ENCODE measurements at places on chromosomes 3 and 15. TPM values are rescaled to one million over a fixed set of nuclear protein-coding genes. Genes with fewer than 3 reads are reported as not detected.

Gene KLHL6
- total RNA-seq = not detected

Gene STRIT1
- total RNA-seq = not detected

Gene ANKRD34C
- 0.07 TPM for total RNA-seq

Gene SLC6A20
- total RNA-seq = not detected

Gene SENP5
- 37.5 TPM for total RNA-seq

Gene LMCD1
- total RNA-seq = 268 TPM

Gene MUC13
- total RNA-seq = not detected

Gene LRTM1
- not detected for total RNA-seq

Gene LRRC31
- total RNA-seq = not detected

Gene KCNMB3
- 3.6 TPM for total RNA-seq

Gene TM6SF1
- total RNA-seq = 22.3 TPM

DNA sequence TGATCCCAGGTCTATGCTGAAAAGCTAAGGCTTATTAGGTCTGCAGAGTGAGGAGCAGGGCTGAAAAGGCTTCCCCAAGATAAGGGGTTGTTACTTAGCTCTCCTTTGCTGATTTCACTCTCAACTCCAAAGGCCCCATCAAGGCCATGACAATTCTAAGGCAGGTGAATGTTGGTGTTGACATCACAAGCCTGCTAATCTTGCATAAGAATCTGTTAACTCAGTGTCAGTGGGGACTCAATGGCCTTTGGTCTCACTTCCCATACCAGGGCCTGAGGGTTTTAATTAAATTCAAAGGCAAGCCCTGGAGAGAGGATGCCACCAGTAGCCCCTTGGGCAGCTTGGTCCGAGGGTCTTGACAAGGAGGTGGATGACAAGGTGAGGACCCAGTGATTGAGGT is 9.4 kb upstream of the ALAS1 start:
- DNase-seq = no peak
- H3K27me3 ChIP-seq = no peaks in the 10 kb centered on the region
- H3K36me3 ChIP-seq = no peaks in the 10 kb centered on the region
- H3K4me1 ChIP-seq = peaks cover 13% of the 10 kb centered on the region
- no peak overlapping the region for H3K27ac ChIP-seq

DNA sequence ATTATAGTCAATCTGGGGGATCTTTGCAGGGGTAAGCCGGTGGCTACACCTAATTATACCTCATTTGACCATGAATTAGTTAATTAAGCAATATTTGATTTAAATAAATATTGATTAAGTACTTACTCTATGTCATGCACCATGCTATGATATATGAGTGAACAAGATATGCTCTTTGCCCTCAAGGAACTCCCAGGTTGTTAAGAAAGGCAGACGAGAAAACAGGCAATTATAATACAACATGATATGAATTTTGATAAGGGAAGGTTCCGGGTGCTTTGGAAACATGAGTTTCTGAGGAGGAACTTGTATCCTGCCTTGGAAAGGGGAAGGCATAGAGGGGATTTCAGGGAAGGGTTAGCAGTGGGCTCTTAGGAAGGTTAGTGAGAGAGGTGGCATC is 412.9 kb downstream of the WDR72 start:
- H3K4me1 ChIP-seq = no peaks in the 10 kb centered on the region
- H3K27ac ChIP-seq = no peak overlapping the region

GRCh38 chr15:68585574-68586273 is 6.9 kb downstream of the CORO2B start:
- DNase-seq = peak; percentile 30
- H3K36me3 ChIP-seq = no peaks in the 10 kb centered on the region
- no peak overlapping the region for H3K4me3 ChIP-seq
- H3K27me3 ChIP-seq = no peaks in the 10 kb centered on the region
- H3K4me1 ChIP-seq = peaks cover 62% of the 10 kb centered on the region

DNA sequence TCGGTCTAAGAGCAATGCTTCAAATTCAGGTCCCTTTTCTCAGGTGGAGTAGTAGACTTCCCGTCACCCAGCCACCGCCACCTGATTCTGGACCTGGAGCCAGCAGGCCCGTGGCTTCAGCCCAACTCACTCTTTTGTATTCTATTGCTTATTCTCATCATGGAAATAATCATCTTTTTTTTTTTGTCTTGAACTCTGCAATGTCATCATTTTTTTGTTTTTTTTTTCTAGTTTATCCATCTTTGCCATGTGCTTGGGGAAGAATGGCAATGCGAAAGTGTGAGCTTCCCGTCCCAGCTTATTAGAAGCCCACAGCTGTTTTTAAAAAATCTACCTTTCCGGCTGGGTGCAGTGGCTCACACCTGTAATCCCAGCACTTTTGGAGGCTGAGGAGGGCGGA is 51.3 kb upstream of the FSTL1 start:
- no peak overlapping the region for H3K27ac ChIP-seq
- H3K4me3 ChIP-seq = no peak overlapping the region
- no peaks in the 10 kb centered on the region for H3K27me3 ChIP-seq
- no peaks in the 10 kb centered on the region for H3K36me3 ChIP-seq
- no peak for DNase-seq
- peaks cover 47% of the 10 kb centered on the region for H3K4me1 ChIP-seq

DNA sequence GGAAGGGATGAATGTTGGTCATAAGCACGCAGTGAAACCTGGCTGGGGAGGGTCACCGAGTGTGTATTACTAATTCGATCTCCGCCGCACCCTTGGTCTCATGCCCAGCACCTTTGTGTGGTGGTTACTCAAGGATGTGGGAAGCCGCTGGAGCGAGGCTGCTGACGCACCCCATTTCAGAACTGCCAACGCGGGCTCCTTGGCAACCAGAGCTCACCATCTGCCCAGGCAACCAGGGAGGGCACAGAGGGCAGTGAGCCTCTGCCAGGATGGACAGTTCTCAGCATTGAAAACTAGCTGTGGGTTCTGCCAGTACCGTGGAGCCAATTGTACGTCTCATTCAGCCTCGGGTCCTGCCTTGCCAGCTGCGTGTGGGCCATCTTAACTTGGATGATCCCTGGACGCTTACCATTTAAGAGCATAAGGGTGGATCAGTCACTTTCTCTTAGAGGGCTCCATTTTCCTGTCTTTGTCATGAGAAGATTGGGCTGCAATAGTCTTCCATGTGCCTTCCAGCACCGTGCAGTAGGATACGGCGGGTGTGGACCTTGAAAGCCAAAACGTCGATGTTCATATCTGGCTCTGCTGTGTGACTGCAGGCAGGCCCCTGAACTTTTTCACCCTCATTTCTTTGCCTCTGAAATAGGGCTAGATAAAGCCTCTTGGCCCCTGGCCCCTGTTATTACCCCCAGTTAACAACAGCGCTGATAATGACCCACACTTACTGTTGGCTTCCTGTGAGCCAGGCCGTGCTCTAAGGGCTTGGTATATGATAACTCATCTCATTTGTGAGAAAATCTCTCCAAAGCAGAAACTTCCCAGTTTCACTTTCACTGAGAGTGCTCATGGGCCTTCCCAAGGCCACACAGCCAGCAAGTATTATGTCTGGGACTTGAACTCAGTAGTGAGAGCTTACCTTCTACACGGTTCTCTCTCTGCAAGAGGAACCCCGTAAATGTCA is 238.8 kb downstream of the OPA1 start:
- no peak for DNase-seq
- peaks cover 5% of the 10 kb centered on the region for H3K36me3 ChIP-seq
- H3K27me3 ChIP-seq = peaks cover 69% of the 10 kb centered on the region
- H3K4me3 ChIP-seq = no peak overlapping the region

DNA sequence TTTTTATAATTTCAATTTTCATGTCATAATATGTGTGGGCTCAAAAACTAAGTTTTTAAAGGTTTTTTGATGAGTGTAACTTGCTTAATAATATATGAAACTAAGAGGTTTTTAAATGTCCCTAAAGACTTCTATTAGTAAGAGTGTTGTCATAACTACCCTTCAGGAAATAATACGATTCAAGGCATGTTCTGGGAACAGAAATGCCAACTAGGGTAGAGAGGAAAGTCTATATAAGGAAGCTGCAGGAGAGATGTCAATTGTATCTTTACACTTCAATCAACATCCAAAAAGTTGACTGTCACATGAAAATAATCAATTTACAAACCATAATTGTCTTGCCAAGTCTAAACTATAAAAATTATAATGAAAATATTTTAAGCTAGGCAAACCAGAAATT is 76.3 kb downstream of the SMARCC1 start:
- H3K4me3 ChIP-seq = no peak overlapping the region
- peaks cover 6% of the 10 kb centered on the region for H3K4me1 ChIP-seq
- peaks cover 40% of the 10 kb centered on the region for H3K36me3 ChIP-seq
- H3K27me3 ChIP-seq = no peaks in the 10 kb centered on the region
- DNase-seq = no peak

DNA sequence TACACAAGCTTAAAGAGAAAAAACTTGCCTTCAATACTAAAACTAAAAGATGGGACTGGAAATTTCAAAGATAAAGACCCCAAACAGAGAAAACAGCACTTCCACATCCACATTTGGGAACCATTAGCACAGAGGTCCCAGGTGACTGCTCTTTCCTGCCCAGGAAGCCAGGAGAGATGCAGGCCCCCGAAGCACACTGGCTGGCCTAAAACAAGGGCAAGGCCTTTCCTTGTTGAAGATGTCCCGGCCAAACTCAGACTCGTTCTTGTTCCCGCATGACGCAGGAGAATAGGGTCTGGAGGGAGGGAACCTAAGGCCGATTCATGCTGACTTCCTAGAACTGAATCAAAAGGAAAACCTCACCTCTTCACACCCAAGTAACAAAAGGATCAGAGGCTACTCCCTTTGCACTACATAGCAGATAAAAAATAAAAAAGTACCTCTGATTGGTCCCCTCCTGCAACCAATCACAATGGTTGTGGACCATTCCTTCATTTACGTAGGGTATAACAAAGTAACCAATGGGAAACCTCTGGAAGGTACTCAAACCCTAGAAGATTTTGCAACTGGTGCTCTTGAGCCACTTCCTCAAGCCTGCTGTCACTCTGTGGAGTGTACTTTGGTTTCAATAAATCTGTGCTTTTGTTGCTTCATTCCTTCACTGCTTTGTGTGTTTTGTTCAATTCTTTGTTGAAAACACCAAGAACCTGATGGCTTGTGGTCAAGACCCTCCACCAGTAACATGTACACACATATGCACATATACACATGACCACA is 48.7 kb downstream of the EFCAB12 start:
- no peak overlapping the region for H3K27ac ChIP-seq
- H3K27me3 ChIP-seq = no peaks in the 10 kb centered on the region
- peaks cover 6% of the 10 kb centered on the region for H3K4me1 ChIP-seq

DNA sequence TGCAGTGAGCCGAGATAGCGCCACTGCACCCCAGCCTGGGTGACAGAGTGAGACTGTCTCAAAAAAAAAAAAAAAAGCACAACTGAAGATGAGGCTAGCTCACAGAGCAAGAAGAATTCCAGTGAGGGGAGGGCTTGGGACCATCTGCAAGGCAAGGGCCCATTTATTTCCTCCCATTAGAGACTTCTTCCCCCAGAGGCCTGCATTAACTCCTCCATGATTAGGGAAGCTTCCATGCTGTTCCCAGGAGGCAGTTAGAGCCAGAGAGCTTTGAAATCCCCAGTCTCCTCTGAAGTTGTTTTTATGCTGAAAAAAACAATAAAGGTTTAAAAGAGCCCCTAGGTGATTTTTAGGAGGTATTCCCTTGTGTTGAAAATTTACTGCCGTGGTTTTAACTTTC is 54.3 kb upstream of the ADCY5 start:
- H3K36me3 ChIP-seq = peaks cover 11% of the 10 kb centered on the region
- no peak overlapping the region for H3K4me3 ChIP-seq
- DNase-seq = no peak
- no peaks in the 10 kb centered on the region for H3K27me3 ChIP-seq
- H3K4me1 ChIP-seq = peaks cover 18% of the 10 kb centered on the region

GRCh38 chr3:114112696-114113095 is 56.2 kb downstream of the QTRT2 start:
- no peaks in the 10 kb centered on the region for H3K36me3 ChIP-seq
- H3K27ac ChIP-seq = no peak overlapping the region
- H3K4me1 ChIP-seq = no peaks in the 10 kb centered on the region
- no peak overlapping the region for H3K4me3 ChIP-seq
- DNase-seq = no peak

GRCh38 chr3:58779934-58780333 is 113.4 kb upstream of the FAM3D start:
- DNase-seq = no peak
- peaks cover 21% of the 10 kb centered on the region for H3K36me3 ChIP-seq
- no peak overlapping the region for H3K4me3 ChIP-seq
- no peaks in the 10 kb centered on the region for H3K27me3 ChIP-seq

DNA sequence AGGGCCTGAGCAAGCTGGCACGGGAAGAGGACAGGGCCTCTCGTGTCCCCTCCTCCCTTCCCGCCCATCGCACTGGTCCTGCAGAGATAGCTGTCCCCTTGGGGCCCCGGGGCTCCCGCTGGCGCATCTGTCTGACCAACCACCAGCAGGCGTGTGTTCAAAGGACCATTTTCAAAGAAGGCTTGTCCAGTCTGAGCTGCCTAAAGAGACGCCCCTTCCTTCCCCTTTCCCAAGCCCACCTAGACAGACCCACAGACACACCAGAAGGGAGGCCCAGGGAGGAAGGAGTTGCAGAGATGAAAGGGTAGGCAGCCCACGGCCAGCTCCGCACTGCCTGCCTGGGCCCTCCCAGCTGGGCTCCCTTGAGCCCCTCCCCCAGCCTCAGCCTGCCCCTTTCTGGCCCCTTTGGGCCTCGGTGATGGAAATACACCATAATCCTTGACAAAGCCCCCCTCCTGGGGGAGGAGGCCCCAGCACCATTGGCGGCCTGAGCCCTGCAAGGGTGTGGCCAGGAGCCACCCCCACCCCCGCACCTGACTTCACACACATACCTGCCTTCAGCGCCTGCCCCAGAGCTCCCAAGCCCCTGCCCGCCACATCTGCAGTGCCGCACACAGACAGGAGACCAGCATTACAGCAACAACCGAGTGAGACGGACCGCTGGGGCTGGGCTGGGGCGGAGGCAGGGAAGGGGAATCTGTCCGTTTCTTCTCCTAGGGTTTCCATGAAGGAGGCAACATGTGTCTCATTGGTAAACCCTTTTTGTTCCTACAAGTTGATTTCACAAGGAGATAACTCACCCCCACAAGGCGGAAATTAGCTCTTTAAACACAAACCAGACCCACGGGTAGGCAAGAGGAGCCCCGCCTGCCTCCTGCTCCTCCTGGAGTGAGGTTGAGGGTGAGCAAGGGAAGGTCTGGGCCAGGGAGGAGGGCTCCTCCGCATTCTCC is at the start of gene STRA6:
Gene STRA6, minus strand, starts transcription at position 336 of the 950 bp plus-strand sequence. CDS start 520 bp downstream, outside the sequence.
- no peaks in the 10 kb centered on the region for H3K36me3 ChIP-seq
- peak within 1 kb of the TSS; percentile 47 for H3K4me3 ChIP-seq
- H3K4me1 ChIP-seq = peaks cover 53% of the 10 kb centered on the region
- H3K27ac ChIP-seq = peak within 1 kb of the TSS; percentile 81

DNA sequence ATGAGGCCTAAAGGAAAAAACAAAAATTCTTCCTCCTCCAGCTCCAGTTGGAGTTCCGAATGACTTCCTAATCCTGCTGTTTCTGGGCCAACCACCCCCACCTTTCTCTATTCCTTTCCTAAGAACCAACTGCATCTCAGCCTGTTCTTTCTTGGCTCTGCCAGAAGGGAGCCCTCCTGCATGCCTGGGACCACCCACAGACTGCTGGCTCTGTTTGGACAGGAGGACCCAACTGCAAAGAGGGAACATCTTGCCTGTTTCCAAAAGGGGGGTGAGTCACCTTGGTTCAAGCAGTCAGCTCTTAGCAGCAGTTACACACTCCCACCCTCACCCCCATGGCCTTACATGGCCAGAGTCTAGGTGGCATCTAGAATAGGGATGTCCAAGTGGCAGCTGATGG is 116.0 kb upstream of the PRICKLE2 start:
- H3K4me1 ChIP-seq = peaks cover 68% of the 10 kb centered on the region
- H3K27ac ChIP-seq = peak overlapping the region; percentile 95
- H3K27me3 ChIP-seq = no peaks in the 10 kb centered on the region
- peak overlapping the region; percentile 58 for H3K4me3 ChIP-seq
- DNase-seq = no peak
- peaks cover 4% of the 10 kb centered on the region for H3K36me3 ChIP-seq
